ENCODE measurements at places on chromosomes 3 and 15. TPM values are rescaled to one million over a fixed set of nuclear protein-coding genes. Genes with fewer than 3 reads are reported as not detected.

DNA sequence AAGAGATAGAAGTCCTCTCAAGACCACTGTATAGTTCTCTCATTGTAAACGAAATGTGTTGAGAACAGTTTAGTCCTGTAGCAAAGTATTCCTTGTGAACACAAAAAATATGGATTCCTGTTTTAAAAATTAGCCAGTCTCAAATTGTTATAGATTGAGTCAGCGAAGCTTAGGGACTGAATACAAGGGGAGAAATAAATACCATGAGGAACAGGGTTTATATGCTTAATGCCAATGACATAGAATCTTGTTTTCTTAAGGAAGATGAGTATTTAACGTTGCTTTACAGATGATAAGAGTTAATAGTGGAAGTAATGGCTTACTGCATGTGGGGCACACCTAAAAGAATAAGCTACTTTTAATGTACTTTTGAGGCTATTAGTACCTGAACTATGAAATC lies 37.9 kb downstream of the SETD5 start:
- no peak for DNase-seq

GRCh38 chr3:125440559-125440955 lies 65.4 kb upstream of the ZNF148 start:
- DNase-seq, result peak; percentile 66

DNA sequence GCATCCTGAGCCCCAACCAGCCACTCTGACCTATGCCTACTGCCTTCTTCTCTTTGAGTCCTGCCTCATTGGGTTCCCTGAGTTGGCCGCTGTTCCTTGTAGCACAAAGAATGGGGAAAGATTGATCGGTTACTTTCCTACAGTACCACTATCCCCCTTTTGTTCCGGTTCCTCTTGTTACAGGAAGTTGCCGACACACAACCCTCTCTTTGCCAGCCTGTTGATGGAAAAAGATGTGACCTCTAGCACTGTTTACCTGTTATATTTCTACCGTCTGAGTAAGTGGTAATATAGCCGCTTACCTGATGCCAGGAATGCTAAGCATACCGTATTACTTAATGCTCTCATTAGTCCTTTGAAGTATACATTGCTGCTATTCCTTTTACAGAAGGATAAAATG lies 9.7 kb upstream of the AHSG start:
- no peak for DNase-seq

Gene APEH
- total RNA-seq, result 43.1 TPM

Gene RTP1
- not detected for total RNA-seq

- DNase-seq, result no peak
Observed at GRCh38 chr15:60933900-60934885, 294.9 kb downstream of the RORA start.
